Lower lobe of right lung (tissue), 2 donors: ENCODE measurements at places on chromosomes 7 and 10. TPM values are rescaled to one million over a fixed set of nuclear protein-coding genes. Genes with fewer than 3 reads are reported as not detected.

DNA sequence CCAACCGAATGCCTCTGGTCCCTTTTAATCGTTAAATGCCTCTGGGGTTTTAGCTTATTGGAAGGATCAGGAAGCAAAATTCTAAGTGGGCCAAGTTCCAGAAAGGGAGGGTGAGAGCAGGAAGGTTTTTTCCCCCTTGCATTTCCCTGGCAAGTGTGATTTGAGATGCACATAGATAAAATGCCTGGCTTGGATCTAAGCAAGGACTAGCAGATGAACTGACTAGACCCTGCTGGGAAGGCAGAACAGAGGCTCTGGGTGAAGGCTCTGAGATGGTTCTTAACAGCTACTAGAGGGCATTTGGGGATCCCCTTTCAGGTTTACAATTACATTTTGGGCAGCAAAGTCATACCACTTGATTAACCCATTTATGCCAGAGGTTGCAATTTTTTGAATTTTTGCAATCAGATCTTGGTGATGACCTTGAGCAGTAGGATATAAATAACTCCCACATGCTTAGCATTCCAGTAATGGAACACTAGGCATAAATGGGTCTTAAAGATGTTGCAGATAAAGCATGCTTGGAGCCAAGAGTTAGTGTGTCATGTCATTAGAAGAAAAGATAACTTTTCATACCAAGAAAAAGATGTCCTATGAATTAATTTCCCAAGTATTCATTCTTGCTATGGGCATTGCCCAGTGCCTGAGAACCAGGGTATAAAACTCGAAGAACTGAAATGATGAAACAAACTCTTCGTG is 205.9 kb downstream of the SEC23IP start:
- H3K4me3 ChIP-seq = no peak overlapping the region
- no peaks in the 10 kb centered on the region for H3K4me1 ChIP-seq
- H3K27ac ChIP-seq = no peak overlapping the region
- no peaks in the 10 kb centered on the region for H3K27me3 ChIP-seq
- H3K36me3 ChIP-seq = no peaks in the 10 kb centered on the region

GRCh38 chr10:1687190-1687589 is 50.1 kb downstream of the ADARB2 start:
- H3K27ac ChIP-seq = no peak overlapping the region
- H3K4me3 ChIP-seq = no peak overlapping the region
- H3K4me1 ChIP-seq = no peaks in the 10 kb centered on the region
- no peaks in the 10 kb centered on the region for H3K36me3 ChIP-seq
- H3K27me3 ChIP-seq = no peaks in the 10 kb centered on the region

- no peaks in the 10 kb centered on the region for H3K36me3 ChIP-seq
- no peaks in the 10 kb centered on the region for H3K4me1 ChIP-seq
- no peaks in the 10 kb centered on the region for H3K27me3 ChIP-seq
- DNase-seq = no peak
- H3K4me3 ChIP-seq = no peak overlapping the region
Observed at GRCh38 chr7:88172842-88173241, 47.0 kb downstream of the SRI start.

DNA sequence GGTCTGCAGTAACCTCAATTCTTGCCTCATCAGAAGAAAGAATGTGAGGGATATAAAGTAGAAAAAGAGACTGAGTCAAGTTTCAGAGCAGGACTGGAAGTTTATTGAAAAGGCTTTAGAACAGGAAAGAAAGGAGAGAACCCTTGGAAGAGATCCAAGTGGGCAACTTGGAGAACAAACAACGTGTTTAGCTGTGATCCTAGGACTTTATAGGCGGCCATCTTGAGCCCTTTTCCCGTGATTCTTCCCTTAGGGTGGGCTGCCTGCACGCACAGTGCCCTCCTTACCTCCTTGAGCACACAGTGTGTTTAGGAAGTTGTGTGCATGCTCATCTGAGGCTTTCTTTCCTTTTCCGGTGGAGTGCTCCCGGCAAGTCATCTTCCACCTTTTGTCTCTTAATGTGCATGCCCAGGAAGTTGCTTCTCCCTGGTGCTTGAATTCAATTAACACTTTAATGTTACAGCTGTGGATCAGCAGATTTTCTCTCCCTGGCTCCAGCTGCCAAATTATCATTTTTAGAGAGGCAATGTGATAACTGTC is 59.8 kb downstream of the ENTPD1 start:
- no peaks in the 10 kb centered on the region for H3K36me3 ChIP-seq
- no peak for DNase-seq
- no peaks in the 10 kb centered on the region for H3K27me3 ChIP-seq
- H3K27ac ChIP-seq = no peak overlapping the region
- H3K4me3 ChIP-seq = no peak overlapping the region

DNA sequence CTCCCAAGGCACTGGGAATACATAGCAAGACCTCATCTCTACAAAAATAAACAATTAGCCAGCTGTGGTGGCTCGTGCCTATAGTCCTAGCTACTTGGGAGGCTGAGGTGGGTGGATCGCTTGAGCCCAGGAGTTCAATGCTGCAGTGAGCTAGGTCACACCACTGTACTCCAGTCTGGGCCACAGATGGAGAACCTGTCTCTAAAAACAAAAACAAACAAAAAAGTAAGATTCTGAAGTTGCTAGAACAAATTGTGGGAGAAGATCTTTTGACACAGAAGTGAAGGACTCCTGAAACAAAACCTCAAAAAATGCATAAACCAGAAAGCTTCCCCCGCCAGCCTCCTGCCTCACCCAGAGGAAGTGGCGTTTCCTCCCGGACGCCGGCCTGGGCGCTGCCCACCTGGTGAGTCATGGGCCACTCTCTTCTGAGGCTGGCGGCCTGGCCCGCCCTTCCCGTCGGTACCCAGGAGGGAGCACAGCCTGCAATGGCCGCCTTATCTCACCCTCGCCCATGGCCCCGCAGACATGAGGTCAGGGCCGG is 25.4 kb upstream of the ELN start:
- peak overlapping the region; percentile 63 for H3K27ac ChIP-seq
- H3K4me3 ChIP-seq = no peak overlapping the region
- H3K27me3 ChIP-seq = no peaks in the 10 kb centered on the region
- peaks cover 30% of the 10 kb centered on the region for H3K4me1 ChIP-seq

DNA sequence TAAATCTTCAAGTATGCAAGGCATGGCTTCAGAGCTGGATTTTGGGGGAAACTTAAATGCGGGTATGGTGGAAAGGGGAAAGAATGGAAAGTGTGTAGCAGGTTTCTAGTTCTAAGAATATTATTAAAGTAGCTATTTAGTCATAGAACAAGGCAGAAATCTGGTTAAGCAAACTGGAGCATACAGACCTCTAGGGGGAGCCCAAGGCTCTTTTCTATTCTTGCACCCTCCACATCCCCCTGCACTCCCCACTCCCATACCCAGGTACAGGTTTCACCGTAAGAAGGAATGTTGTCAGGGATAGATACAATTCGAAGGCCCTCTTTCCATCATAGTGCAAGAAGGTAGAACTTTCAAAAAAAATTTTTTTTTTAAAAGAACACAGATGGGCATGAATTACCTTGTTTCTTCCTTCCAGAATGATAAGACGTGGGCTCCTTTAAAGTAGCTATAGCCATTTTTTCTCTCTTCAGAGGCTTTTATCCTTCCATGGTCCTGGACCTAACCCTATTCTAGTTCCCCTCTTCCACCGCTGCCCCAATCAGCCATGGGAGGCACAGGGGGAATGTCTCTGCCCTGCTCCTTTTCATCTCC is 41.5 kb upstream of the SMIM30 start:
- H3K4me3 ChIP-seq = no peak overlapping the region
- no peaks in the 10 kb centered on the region for H3K4me1 ChIP-seq
- H3K36me3 ChIP-seq = no peaks in the 10 kb centered on the region
- no peak for DNase-seq

DNA sequence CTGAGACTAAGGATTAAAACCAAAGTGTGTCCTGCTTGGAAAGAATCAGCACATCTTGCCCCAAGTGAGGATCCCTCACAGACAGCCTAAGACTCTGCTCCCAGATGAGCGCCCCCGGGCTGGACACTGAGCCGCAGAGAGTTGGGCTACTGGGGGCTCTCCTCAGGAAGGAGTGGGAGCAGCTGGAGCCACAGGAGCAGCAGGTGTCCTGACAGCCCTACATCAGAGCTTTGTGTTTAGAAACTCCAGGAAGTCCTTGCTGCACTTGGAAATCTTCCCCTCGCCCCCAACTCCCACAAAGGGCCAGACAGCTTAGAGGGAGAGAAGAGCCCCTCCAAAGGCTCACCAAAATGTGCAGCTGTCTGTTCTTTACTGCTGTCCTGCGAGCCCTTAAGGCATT is 172.2 kb downstream of the HERPUD2 start:
- H3K4me3 ChIP-seq = no peak overlapping the region
- DNase-seq = no peak
- H3K27me3 ChIP-seq = peaks cover 5% of the 10 kb centered on the region
- no peak overlapping the region for H3K27ac ChIP-seq
- H3K36me3 ChIP-seq = no peaks in the 10 kb centered on the region

GRCh38 chr10:70905071-70906021 is 17.0 kb upstream of the PCBD1 start:
- H3K27me3 ChIP-seq = no peaks in the 10 kb centered on the region
- no peaks in the 10 kb centered on the region for H3K4me1 ChIP-seq
- no peak overlapping the region for H3K27ac ChIP-seq
- no peak overlapping the region for H3K4me3 ChIP-seq
- H3K36me3 ChIP-seq = no peaks in the 10 kb centered on the region
- DNase-seq = peak; percentile 35

- H3K4me3 ChIP-seq = no peak overlapping the region
- H3K4me1 ChIP-seq = peaks cover 7% of the 10 kb centered on the region
- no peak for DNase-seq
- H3K27me3 ChIP-seq = no peaks in the 10 kb centered on the region
Observed at GRCh38 chr10:63228237-63228636, 95.1 kb downstream of the NRBF2 start.

GRCh38 chr10:34655286-34656170 is 159.6 kb downstream of the PARD3 start:
- H3K27ac ChIP-seq = no peak overlapping the region
- DNase-seq = no peak
- H3K27me3 ChIP-seq = no peaks in the 10 kb centered on the region
- H3K36me3 ChIP-seq = no peaks in the 10 kb centered on the region
- H3K4me3 ChIP-seq = no peak overlapping the region

GRCh38 chr10:49167425-49168170 is 20.6 kb downstream of the TMEM273 start:
- DNase-seq = no peak
- no peak overlapping the region for H3K4me3 ChIP-seq
- no peaks in the 10 kb centered on the region for H3K27me3 ChIP-seq

DNA sequence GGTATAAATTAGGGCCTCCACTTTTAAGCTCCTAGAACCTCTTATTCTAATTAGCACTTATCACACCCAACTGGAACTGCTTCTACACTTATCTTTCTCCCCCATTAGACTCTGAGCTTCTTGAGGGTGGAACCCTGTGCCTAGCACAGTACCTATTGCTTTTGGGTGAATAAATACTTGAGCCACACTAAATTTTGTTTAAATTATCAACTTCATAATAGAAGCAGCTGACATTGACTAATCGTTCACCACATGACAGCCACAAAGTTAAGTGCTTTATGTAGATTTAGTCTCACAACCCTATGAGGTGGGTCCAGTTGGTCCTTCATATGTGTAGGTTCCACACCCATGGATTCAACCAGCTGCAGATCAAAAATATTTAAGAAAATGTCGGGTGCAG is 36.0 kb upstream of the DNAJB12 start:
- H3K27me3 ChIP-seq = no peaks in the 10 kb centered on the region
- H3K27ac ChIP-seq = no peak overlapping the region
- H3K4me1 ChIP-seq = no peaks in the 10 kb centered on the region

DNA sequence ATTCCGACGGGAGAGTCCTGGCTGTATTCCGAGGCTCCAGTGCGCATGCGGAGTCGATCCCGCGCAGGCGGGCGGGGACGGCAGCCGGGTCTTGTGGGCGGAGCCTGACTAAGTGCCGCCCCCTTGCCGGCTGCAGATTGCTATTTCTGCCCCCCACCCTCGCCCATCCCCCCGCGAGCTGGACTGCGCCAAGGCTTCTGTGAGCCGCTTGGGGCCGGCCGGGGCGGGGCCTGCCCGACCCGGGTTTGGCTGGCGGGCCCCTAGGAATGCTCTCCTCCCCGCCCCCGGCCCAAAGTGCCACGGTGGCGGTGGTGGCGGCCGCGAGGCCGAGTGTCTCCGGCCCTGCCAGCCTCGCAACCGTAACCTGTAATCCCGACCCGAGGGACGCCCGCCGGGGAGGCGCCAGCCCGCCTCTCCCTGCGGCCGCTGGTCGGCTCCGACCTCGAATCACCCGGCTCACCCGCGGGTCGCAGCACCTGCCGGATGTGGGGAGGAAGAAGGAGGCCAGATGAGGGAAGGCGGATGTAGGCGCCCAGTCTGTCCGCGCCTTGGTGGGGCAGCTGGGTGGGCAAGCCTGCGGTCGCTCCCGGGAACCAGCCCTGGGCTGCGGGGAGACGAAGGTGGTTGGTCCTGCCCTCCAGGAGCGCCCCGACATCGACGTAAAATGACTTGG is 702 bp upstream of the KAZALD1 start:
- DNase-seq = peak; percentile 98
- peak overlapping the region; percentile 92 for H3K27ac ChIP-seq
- H3K36me3 ChIP-seq = no peaks in the 10 kb centered on the region
- peaks cover 3% of the 10 kb centered on the region for H3K27me3 ChIP-seq
- H3K4me3 ChIP-seq = peak overlapping the region; percentile 64
- peaks cover 49% of the 10 kb centered on the region for H3K4me1 ChIP-seq

DNA sequence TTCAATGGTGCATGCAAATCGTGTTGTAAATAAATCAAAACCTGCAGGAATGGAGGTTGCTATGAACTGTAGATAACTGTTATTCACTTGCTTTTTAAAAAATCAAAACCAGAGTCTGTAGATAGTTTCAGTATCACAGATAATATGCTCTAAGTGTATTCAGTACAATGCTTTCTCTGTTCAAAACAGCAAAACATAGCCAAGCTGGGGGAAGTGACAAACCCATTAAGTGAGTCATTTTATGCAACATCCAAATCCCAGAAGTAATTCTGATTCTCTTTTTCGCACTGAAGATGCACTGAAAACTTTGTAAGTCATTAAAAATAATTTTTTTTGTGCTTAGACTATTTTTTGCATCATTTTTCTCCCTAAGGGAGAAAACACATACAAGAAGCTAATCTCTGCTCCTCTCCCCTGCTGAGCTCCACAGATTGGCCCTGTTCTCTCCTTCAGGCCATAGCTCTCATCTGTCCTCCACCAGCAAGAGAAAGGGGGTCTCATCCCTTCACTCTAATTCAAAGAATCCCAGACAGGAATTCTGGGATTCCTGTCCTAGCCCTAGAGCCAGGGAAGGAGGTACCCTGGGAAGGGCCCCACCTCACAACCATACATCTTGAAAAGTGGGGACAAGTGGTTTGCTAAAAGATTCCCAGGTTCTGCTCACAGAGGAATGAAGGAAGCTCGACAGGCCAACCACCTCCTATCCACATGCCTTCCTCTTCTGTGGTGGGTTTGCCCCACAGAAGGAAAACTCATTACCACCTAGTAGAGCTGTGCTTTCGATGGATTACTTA is 4.9 kb downstream of the PRTFDC1 start:
- no peaks in the 10 kb centered on the region for H3K36me3 ChIP-seq
- no peak overlapping the region for H3K27ac ChIP-seq
- H3K27me3 ChIP-seq = no peaks in the 10 kb centered on the region
- H3K4me3 ChIP-seq = no peak overlapping the region
- peaks cover 6% of the 10 kb centered on the region for H3K4me1 ChIP-seq
- DNase-seq = no peak

Gene NXPH1
- total RNA-seq = not detected

Gene CTTNBP2
- total RNA-seq = 6.6 TPM

Gene EXOC4
- 80.2 TPM for total RNA-seq

Gene BLNK
- total RNA-seq = 11.2 TPM

Gene PDZD7
- total RNA-seq = 1.6 TPM

Gene TRIM74
- 1.1 TPM for total RNA-seq

Gene PRSS58
- total RNA-seq = not detected

Gene MALRD1
- 6.0 TPM for total RNA-seq

Gene LIPK
- total RNA-seq = not detected
